ENCODE measurements at places on chromosomes 5 and 9.

DNA sequence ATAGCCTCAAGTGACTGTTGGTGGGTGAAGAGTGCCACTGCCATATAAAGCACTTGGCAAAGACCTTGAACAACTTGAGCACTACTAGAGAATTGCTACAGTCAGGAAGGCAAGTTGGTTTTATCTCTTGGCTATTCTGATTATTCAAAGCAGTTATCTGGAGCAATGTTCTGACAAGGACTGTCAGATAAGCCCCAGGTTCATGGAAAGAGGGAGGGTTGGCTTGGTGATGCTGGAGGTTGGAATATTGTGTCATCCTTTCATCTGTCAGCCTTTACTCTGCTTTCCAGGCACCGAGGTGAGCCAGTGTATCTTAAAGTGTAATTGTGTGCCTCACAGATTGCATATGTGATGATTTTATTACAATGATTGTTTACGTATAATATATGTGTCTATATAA lies 548.4 kb upstream of the ZNF608 start:
- no peak for DNase-seq

GRCh38 chr5:64693636-64694035 lies 3.3 kb downstream of the SHISAL2B start:
- no peak for DNase-seq

- no peak for DNase-seq
These were observed 26.5 kb downstream of the LIX1 start for GRCh38 chr5:97115932-97116331.

DNA sequence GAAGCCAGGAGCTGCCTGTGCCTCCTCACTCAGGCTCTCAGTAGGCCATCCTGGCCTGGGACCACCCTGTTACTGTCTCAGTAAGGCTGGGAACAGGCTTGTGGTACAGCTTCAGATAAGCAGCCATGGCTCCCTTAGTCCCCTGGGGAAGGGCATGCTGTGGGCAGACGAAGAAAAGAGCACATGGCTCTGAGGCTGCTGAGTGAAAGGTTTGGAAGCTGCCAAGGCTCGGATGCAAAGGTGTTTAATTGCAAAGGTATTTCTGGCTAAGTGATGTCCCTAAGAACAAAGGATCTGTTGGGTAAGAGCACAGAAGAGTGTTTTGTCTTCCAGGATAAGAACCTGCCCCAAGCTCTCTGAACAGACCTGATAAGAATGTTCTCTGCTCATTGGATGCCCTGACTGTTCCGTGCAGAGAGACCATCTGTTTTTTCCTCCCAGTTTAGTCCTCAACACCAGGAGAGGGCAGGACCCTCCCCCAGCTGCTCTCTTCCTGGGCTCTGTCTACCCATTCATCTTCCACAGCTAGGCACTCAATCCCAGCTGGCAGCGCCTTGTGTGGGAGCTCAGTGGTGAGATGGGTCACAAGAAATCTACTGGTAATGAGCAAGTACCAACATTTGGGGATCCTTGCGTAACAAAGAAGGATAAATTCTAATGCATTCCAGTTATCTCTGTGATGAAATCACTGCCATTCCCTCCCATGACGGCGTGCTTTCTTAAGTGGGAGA lies 17.7 kb downstream of the ANGPTL2 start:
- no peak for DNase-seq

- DNase-seq = no peak
These were observed 1.1 kb downstream of the HEXB start for GRCh38 chr5:74685979-74686631.

GRCh38 chr9:124800306-124801259 lies 23.6 kb downstream of the OLFML2A start:
- no peak for DNase-seq

DNA sequence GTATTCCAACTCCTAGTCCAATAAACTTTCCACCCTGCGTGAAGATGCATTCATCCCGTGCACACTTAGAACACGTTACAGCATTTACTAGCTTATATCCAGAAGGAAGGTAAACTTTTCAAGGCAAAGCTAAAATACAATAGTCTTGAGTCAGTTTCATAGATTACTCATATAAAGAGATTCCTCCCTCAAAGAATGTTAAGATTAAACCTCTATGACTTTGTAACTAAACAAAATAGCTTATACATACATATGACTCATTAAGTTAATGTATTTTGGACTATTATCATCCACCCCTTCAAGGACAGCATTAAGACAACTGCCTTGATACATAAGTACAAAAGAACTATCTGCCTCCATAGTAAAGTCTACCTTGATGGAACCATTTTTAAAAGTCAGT lies 36.1 kb downstream of the TLE1 start:
- peak; percentile 27 for DNase-seq

DNA sequence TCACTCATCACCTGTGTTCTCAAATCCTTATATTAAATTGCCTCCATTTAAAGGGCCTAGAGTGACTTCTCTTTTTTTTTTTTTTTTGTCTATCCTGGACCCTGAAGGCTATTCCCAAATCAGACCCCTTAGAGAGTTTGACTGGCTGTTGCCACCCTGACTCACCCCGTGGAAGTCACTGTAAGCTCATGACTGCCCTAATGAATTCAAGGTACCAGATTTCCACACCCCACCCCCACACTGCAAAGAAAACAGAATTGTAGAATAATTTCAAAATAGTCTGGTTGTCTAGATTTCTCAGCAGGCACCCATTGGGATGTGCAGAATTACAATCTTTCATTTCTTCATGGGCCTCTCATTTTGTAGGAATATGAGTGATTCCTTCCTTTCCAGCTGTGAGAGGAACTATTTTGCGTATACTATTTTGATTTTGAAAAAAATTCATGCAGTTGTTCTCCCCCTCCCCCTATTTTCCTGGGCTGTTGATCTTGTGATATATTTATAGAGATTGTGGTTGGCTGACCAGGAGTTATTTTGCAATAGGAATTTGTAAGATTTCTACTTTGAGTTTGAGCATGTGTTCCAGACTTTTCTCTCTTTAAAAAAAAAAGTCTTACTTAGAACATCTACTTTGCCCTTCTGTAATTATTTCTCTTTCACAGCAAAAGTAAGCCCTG lies 79.1 kb downstream of the ZNF618 start:
- peak; percentile 93 for DNase-seq

GRCh38 chr9:127305838-127306226 lies 41.3 kb downstream of the GARNL3 start:
- DNase-seq = no peak

- DNase-seq = no peak
These were observed 2.8 kb upstream of the RUSC2 start for GRCh38 chr9:35487081-35487480.

- no peak for DNase-seq
These were observed 10.0 kb downstream of the MEF2C start for GRCh38 chr5:88872971-88873370.

GRCh38 chr9:81234924-81235610 lies 454.3 kb downstream of the TLE1 start:
- DNase-seq = no peak

DNA sequence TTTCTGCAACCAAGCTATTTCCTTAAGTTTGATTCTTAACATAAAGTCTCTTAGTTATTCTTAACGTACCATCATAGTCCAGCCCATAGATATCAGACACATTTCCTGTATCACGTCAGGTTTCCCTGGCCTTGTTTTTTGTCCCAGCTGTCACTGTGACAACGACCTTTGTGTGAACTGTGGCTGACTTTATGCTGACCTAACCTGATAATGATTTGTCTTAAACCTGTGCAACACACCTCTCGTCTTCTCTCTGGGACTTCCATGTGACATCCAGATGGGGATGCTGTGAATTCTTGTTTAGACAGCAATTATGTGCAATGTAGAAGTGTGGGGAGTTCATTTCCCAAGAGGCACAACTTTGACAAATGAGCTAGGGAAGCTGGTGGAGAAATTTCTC lies 662.8 kb downstream of the PTPRD start:
- no peak for DNase-seq

GRCh38 chr9:85453850-85454249 lies 287.9 kb downstream of the AGTPBP1 start:
- DNase-seq = no peak

- DNase-seq = no peak
These were observed 278.9 kb downstream of the GADD45G start for GRCh38 chr9:89883401-89884341.

GRCh38 chr5:154506049-154506715 lies 28.2 kb upstream of the HAND1 start:
- no peak for DNase-seq

DNA sequence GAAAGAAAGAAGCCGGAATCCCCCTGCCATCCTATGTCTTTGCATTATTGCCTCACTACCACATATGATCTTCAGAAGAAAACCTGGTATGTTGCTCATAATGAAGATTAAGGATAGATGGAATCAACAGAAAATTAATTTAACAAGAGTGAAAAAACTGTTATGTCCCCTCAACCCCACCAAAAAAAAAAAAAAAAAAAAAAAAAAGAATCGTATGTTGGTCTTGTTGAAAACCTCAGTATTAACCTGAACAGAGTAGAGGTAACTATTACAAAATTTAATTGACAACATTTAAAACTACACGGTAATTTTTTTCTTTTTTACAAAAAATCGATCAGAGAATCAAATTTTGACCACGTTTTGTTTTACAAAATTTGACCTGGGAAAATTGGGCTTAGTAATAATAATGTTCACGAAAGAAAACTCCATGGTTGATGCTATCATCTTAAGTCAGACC lies 827 bp upstream of the CSNK1A1 start:
- DNase-seq = no peak

- DNase-seq = no peak
These were observed 56.7 kb downstream of the APC start for GRCh38 chr5:112794410-112794809.

DNA sequence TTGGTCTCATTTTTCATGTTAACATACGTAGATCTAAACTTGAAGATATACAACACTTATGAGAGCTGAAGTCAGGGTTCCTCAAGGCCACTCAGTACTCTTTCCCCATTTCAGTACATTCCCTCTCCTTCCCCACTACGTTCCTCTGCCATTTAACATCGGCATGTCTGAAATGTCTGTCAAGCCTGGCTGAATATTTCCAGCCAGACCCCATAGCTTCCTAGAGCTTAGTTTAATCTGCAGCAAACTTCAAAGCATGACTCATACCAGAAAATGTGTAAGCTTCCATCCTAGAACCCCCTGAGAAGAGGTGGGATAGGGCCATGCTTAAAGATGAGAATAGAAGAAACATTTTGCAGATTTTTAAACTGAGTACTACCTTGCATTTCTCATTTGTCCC lies 6.2 kb downstream of the GZMA start:
- peak; percentile 41 for DNase-seq

DNA sequence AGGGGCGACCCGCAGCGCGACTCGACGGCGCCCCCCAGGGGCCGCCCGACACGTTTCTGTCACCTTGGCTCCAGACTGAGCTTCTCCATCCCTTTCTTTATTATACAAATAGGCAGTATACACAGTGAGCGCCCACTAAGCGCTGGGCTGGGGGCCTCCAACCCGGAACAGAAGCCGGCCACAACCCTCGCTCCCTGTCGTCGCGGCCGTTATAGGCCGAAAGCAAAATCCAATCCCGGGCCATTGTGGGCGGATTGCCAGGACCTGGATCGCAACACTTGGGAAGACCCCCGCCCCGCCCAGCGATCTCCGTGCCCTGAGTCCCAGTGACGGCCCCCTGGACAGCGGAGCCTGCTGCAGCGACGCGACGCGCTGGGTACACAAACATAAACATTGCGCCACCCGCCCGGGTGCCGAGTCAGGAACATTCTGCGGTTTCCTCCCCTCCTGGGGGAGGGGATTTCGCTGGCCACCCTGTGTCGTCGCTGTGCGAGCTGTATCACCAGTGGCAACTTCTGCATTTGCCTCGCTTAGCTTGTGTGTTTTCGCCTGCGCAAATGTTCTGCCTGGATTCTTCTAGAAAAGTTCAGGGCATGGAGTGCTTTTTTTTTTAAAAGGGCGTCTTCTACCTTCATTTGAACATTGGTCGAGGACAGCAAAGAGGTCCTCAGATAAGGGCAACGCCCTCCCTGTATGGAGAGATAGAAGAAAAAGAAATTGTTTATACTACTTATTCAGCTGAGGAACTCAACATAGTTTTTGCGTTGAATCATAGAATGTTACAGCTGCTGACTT lies 1.3 kb upstream of the DUSP1 start:
- DNase-seq = peak; percentile 97

- DNase-seq = no peak
These were observed 109.8 kb downstream of the GALNT10 start for GRCh38 chr5:154300207-154300883.

DNA sequence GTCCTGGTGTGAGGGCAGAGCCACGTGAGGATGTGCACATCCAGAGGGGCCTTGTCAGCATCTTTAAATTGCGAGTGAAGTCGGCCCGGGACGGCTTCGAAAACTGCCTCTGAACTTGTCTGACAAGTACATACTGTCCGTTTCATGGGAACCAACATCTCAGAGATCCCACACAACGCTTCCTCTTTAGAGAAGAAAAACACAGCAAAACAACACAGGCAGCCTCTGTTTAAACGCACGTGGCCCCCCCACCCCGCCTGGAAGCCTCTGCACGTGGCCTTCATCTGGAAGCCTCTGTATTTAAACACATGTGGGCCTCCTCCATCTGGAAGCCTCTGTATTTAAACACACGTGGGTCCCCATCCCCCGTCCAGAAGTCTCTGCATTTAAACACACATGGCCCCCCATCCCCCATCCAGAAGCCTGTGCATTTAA lies 29.2 kb downstream of the CEP72 start:
- DNase-seq = no peak

DNA sequence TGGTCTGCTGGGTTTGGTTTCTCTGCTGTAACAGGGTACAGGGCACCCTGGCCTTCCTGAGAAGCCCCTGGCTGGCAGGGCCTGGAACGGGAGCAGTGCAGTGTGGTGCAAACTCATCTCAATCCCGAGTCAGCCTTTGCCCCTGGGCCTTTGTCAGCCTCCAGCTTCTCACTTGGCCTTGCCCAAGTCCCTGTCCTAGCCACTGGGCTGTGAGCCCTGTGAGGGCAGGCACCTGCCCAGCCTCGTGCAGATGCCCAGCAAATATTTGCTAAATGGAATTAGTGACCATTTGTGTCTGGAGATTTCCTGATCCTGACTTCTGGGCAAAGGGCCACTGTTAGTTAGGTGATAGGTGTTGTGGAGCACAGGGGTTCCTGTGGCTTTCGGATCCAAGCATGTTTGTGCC lies 13.0 kb downstream of the RGS3 start:
- DNase-seq = no peak

Measured in fibroblast of skin of scalp (primary cell).